NCI-H524 (cell line): ENCODE measurements at places on chromosomes 7 and 10.

GRCh38 chr7:146185844-146186243, 69.2 kb downstream of the CNTNAP2 start:
- no peak for DNase-seq

DNA sequence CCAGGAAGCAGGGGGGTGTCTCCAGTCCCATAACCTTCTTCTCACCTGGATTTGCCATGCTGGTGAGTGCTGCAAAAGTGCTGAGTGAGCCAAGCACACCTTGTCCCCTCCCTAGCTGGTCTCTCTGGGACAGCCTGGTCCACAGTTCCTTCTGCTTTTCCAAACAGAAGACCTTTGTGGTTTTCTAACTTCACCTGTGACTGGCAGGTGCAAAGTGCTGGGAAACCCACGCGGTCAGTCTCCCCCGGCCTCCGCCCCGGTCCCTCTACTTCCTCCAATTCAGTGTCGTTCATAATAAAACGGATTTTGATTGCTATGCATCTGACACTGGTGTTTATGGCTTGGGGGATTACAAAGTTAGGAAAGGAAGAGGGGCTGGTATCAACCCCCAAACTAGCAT, 37.1 kb downstream of the RBAK start:
- no peak for DNase-seq

- no peak for DNase-seq
These were observed 6.0 kb upstream of the REEP3 start for GRCh38 chr10:63515002-63515763.

GRCh38 chr10:103038570-103038969, 120.5 kb downstream of the CNNM2 start:
- no peak for DNase-seq

GRCh38 chr7:105060437-105060836, 46.4 kb downstream of the KMT2E start:
- no peak for DNase-seq
